ENCODE measurements at places on chromosomes 6 and 20. TPM values are rescaled to one million over a fixed set of nuclear protein-coding genes. Genes with fewer than 3 reads are reported as not detected.

- no peak for DNase-seq
- no peaks in the 10 kb centered on the region for H3K4me1 ChIP-seq
- no peaks in the 10 kb centered on the region for H3K36me3 ChIP-seq
- no peaks in the 10 kb centered on the region for H3K27me3 ChIP-seq
- peak overlapping the region; percentile 50 for H3K27ac ChIP-seq
Measured at GRCh38 chr6:89506716-89507617, 74.0 kb downstream of the ANKRD6 start.

DNA sequence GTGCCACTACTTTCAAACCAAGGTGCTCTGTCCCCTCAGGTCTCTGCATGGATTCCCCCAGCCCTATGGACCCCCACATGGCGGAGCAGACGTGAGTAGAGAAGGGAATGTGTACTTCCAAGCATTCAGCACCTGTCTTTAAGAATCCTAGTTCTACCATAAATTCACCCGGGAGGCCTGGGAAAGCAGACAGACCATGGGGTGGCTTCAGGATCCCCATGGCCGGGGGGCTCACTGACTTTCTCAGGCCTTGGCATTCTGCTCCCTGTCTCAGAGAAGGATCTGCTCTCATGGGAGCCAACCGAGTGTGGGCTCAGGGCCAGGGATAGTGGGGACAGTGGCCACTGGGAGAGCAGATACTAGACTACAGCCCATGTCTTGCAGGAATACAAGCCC lies 2.3 kb downstream of the CDC25B start:
- H3K4me1 ChIP-seq, result peaks cover 35% of the 10 kb centered on the region
- no peak overlapping the region for H3K27ac ChIP-seq
- DNase-seq, result no peak
- H3K36me3 ChIP-seq, result peaks cover 19% of the 10 kb centered on the region
- peak overlapping the region; percentile 20 for H3K4me3 ChIP-seq

DNA sequence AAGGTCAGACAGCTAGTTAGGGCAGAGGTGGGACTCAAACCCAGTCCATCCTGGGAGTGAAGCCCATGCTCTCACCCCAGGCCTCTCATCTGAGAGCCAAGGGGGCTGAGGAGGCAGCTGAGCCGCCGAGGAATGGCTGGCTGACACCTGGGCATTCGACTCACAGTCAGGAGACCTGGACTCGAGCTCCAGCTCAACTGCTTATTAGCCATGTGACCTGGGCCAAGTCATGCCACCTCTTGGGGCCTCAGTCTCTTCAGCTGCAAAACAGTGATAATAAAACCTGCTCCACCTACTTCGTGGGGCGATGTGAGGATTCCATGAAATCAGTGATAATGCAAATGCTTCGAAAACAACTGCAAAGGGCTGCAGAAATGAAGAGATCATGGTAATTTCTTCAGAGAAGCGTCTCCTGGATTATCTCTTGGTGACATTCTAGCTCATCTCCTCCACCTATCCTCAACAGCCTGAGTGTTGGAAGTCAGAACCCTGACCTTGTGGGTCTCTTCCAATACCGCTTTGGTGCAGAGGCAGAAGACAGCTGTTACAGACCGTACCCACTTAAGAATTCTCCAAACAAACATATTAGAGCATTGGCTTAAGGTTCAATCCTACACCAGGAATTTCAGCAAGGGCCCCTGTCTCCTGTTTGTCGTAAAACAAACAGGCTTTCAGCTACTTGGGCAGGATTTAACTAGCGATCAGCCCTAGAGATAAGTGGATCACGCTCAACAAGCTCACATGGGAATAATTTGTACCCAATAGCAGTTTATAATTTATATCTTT lies 60.0 kb upstream of the PIM1 start:
- DNase-seq, result no peak
- H3K27ac ChIP-seq, result no peak overlapping the region
- H3K36me3 ChIP-seq, result no peaks in the 10 kb centered on the region

GRCh38 chr20:60632391-60633262 lies 619.4 kb upstream of the CDH4 start:
- H3K4me1 ChIP-seq, result no peaks in the 10 kb centered on the region
- no peak overlapping the region for H3K27ac ChIP-seq
- peaks cover 2% of the 10 kb centered on the region for H3K27me3 ChIP-seq
- H3K36me3 ChIP-seq, result no peaks in the 10 kb centered on the region

DNA sequence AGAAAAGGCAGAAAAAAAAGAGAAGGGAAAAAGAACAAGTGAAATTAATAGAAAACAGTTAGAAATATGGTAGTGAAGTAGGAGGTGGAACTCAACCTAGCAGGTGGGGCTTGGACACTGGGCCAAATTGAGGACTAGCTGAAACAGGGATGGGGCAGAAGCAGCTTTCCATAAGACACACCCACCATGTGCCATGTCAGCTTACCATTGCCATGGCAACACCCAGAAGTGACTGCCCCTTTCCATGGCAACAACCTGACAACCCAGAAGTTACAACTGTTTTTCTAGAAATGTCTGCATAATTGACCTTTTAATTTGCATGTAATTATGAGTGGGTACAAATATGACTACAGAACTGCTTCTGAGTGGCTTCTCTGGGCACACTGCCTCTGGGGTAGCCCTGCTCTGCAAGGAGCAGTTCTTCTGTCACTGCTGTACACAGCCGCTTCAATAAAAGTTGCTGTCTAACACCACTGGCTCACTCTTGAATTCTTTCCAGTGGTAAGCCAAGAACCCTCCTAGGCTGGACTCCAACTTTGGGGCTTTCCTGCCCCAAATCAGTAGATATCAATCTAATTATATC lies 35.9 kb upstream of the SLC24A3 start:
- no peak overlapping the region for H3K4me3 ChIP-seq
- no peaks in the 10 kb centered on the region for H3K4me1 ChIP-seq
- DNase-seq, result no peak
- no peak overlapping the region for H3K27ac ChIP-seq
- H3K27me3 ChIP-seq, result no peaks in the 10 kb centered on the region
- no peaks in the 10 kb centered on the region for H3K36me3 ChIP-seq

DNA sequence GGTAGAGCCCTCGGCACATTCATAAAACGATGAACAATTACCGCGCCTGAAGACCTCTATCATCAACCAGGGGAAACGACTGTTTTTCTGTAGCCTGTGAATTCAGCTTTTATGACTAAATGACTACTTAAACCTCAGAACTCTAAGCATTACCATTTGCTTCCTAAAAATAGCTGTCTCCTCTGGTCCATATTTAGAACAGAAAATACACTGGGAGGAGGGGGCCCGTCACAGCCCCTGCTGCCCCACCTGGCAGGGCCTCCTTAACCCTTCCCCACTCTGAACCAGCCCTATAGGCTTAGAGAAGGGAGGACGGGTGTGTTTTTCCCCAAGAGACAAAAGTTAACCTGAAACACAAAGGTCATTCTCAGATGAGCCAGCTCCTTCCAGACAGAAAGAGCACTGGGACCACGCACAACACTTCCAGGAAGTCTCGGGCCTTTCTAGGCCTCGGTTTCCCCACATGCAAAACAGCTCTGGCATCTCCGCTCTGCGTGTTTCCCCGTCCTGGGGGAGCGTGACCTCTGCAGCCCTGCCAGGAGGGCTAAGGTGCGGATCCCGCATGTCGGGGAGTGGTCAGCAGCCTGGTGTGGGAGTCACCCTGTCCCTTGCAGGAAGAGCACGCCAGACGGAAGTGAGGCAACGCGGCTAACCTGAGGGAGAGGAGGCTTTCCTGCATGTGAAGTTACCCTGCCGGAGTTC lies 193.9 kb downstream of the DLL1 start:
- H3K4me1 ChIP-seq, result no peaks in the 10 kb centered on the region
- no peak overlapping the region for H3K4me3 ChIP-seq
- no peak for DNase-seq
- H3K36me3 ChIP-seq, result no peaks in the 10 kb centered on the region
- no peak overlapping the region for H3K27ac ChIP-seq
- no peaks in the 10 kb centered on the region for H3K27me3 ChIP-seq

DNA sequence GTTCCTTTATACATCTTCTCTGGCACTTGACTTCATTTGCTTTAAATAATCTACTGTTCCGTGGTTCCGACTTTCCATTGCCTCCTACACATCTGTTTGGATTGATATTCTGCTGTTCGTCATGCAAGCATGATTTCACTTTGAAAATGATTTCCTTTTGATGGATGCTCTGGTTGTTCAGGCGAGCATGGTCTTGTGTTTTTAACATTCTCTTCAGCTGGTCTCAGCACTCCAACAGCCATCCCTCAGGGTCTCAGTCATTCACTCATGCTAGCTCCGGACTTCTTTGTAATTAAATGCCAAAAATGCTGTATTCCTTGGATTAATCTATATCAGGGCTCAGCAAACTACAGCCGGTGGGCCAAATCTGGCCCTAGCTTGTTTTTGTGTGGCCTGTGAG lies 27.2 kb upstream of the SPACA1 start:
- H3K4me1 ChIP-seq, result no peaks in the 10 kb centered on the region
- no peak overlapping the region for H3K27ac ChIP-seq
- no peak overlapping the region for H3K4me3 ChIP-seq
- no peaks in the 10 kb centered on the region for H3K36me3 ChIP-seq
- H3K27me3 ChIP-seq, result no peaks in the 10 kb centered on the region

The C20orf202 gene
- 1.0 TPM for total RNA-seq

The ZNF831 gene
- total RNA-seq, result 1.0 TPM

- H3K27me3 ChIP-seq, result no peaks in the 10 kb centered on the region
- H3K4me3 ChIP-seq, result no peak overlapping the region
- peaks cover 11% of the 10 kb centered on the region for H3K4me1 ChIP-seq
- no peaks in the 10 kb centered on the region for H3K36me3 ChIP-seq
- H3K27ac ChIP-seq, result no peak overlapping the region
Measured at GRCh38 chr6:318243-318890, 26.1 kb downstream of the DUSP22 start.

GRCh38 chr6:134683783-134684422 lies 266.0 kb downstream of the ALDH8A1 start:
- H3K4me1 ChIP-seq, result peaks cover under 1% of the 10 kb centered on the region
- no peak overlapping the region for H3K4me3 ChIP-seq
- H3K27ac ChIP-seq, result no peak overlapping the region

GRCh38 chr6:86010915-86011786 lies 368.5 kb upstream of the SYNCRIP start:
- H3K27me3 ChIP-seq, result no peaks in the 10 kb centered on the region
- H3K4me3 ChIP-seq, result no peak overlapping the region
- DNase-seq, result peak; percentile 86
- no peak overlapping the region for H3K27ac ChIP-seq
- H3K4me1 ChIP-seq, result no peaks in the 10 kb centered on the region

The ARMH2 gene
- total RNA-seq, result 1.5 TPM

The SLA2 gene
- total RNA-seq, result 1.8 TPM

DNA sequence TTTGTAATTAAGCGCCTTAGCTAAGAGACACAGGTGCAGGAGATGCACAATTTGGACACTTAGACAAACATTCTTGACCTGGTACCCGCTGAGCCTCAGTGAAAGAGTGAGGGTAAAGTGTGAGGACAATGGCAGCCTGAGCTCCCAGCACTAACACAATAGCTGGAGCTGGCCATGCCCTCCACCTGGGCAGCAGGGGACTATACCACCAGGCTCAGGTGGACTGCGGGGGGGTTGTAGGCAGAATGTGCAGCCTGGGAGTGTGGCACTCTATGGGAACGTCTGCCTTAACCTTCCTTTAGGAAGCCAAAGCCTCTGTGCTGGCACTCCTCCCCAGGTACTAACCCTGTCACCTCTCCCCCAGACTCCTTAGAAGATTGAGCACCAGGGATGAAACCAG lies 23.6 kb downstream of the PRKN start:
- H3K36me3 ChIP-seq, result no peaks in the 10 kb centered on the region
- no peak overlapping the region for H3K27ac ChIP-seq
- DNase-seq, result no peak

The UBE2C gene
- 2.5 TPM for total RNA-seq

- no peak for DNase-seq
- H3K27me3 ChIP-seq, result peaks cover 42% of the 10 kb centered on the region
- H3K27ac ChIP-seq, result no peak overlapping the region
- no peak overlapping the region for H3K4me3 ChIP-seq
- no peaks in the 10 kb centered on the region for H3K36me3 ChIP-seq
Measured at GRCh38 chr6:38714239-38715015, 684 bp upstream of the DNAH8 start.

The CYP39A1 gene
- total RNA-seq, result 6.3 TPM

DNA sequence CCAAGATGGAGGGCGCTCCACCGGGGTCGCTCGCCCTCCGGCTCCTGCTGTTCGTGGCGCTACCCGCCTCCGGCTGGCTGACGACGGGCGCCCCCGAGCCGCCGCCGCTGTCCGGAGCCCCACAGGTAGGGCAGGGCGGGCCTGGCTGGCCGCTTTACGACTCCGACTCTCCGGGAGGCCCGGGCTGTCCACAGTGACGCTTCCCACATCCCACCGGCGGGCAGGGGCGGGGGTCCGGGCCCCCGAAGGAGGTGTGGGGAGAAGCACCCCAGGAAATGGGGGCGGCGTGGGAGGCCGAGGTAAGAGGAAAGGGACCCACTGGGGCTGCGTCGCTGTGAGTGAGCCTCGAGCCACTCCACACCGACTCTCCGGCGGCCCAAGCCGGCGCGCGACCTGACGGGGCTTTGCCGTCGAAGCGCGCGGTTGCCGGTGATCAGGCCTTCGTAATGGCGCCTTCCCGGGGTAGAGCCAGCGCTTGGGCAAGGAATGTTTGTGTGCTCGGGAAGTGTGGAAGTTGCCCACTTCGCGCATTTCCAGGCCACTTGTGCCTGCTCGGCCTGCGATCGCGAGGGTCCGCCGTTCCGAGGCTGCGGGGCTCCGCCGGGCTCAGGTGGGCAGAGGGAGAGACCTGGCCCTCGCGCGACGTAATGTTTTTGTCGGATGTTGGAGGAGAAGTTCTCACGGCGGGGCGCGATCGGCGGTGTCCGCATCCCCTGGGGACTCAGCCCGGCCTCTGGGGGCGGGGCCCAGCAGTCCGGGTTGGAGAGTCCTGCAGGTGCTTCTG lies 427 bp downstream of the GINM1 start:
- H3K4me3 ChIP-seq, result peak overlapping the region; percentile 70
- H3K27ac ChIP-seq, result peak overlapping the region; percentile 93
- peaks cover 4% of the 10 kb centered on the region for H3K4me1 ChIP-seq
- H3K27me3 ChIP-seq, result no peaks in the 10 kb centered on the region
- peak; percentile 55 for DNase-seq
- H3K36me3 ChIP-seq, result no peaks in the 10 kb centered on the region

DNA sequence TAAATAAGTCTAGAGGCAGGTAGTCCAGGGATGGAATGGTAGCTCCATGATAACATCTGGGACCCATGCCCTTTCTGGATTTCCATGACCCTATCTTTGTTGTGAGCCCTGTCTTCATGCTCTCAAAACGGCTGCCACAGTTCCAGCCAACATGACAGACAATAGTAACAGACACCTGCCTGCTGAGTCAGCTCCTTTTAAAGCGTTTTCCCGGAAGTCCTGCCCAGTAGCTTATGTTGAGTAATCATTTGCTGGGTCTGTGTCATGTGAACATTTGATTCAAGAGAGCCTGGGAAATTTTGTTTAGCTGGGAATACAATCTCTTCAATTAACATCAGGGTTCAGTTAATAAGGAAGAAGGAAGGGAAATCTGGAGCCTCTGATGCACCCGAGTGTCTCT lies 262.2 kb upstream of the SULF2 start:
- no peak overlapping the region for H3K27ac ChIP-seq
- DNase-seq, result no peak
- H3K27me3 ChIP-seq, result peaks cover 3% of the 10 kb centered on the region
- no peaks in the 10 kb centered on the region for H3K36me3 ChIP-seq

- peak within 1 kb of the TSS; percentile 68 for H3K4me3 ChIP-seq
- peaks cover 55% of the 10 kb centered on the region for H3K27me3 ChIP-seq
- DNase-seq, result peak; percentile 59
- peak within 1 kb of the TSS; percentile 93 for H3K27ac ChIP-seq
Measured at GRCh38 chr6:46491201-46491627, at the start of gene RCAN2. TSS of gene RCAN2 (minus strand) at chr6:46491449.

The TBXT gene
- not detected for total RNA-seq
